ENCODE measurements at places on chromosomes 1 and 21.

- DNase-seq = no peak
These were observed 774.3 kb downstream of the MRPL39 start for GRCh38 chr21:24832961-24833360.

GRCh38 chr1:212212906-212213305, 72.3 kb upstream of the PPP2R5A start:
- DNase-seq = no peak

DNA sequence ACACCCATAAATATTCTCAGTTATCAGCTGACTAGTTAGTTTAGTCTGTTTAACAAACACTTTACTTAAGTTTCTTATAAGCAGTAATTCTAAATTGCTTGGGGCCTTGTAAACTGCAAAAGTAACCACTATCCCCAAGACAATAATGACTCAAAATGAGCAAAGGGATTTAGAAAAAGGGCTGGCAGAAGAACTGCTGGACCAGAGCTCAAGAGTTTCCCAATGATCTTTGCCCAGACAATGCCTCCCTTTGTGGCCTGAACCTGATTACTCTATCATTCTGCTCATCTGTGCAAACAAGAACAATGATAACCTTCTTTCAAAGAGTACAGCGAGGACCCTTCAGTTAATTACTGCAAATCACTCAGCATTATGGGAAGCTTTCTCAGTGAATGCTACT, 123.5 kb downstream of the TIAM1 start:
- DNase-seq = no peak

DNA sequence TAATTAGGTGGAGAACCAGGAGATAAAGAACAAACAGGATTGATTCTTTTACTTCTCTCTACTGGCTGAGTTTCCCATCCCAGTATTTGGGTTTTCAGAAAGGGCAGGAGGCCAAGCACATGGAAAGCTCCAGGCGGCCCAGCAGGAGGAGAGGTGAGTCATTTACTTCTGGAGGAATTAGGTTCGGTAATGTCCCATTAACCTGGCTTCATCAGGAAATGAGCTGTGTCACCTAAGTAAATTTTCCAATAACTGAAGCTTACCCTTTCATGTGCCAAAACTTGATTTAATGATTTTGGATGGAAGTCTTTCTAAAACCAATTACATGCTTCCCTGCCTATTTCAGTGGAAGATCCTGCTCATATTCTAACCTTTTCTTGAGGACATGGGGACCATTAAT, 257.6 kb upstream of the USP24 start:
- DNase-seq = no peak

DNA sequence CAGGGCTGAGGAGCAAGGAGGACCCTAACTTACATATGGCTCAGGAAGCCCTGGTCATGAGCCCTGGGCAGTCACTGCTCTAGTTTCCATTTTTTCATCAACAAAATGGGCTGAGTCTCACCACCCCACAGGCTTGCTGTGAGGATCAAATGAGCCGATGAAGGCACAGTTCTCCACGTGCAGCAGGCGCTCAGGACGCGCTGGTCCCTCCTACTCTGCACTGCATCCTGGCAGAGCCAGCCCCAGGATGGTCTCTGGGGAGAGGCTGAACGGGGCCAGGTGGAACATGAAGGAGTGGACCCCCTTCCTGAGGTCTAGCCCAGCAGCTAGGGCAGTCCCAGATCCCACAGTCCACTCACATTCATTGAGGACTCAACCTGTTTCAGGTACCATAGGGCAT, 349.3 kb downstream of the PTPRU start:
- DNase-seq = no peak

DNA sequence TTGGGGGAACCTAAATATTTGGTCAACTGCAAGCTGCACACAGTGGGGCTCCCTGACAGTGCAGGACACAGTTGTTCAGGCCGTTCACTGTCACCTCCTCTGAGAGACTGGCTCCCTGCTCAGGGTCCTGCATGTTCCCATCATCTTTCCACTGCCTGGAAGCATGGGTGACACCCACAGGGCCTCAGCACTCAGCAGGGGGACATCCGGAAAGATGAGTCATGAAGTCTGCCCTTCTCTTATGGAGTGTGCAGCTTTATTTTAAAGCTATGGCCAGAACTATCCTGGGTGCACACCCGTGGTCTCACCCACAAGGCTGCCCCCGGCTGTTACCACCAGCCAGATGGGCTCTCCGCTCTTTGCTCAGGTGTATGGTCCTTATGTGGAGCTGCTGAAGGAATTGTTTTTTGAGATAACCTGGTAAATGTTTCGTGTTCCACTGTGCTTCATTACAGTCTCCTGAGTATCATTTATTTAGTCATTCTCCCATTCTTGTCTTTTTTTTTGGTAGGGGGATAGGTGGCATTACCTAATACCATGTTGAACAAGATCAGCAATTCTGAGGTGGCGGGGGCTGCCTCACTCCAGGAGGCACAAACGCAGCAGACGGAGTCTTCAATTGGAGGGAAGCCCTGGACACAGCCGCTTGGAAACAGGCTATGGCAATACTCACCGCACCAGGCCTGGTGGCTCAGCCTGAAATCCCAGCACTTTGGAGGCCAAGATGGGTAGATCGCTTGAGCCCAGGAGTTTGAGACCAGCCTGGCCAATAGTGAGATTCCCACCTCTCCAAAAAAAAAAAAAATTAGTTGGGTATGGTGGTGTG, 14.3 kb downstream of the TRIM11 start:
- DNase-seq = no peak

DNA sequence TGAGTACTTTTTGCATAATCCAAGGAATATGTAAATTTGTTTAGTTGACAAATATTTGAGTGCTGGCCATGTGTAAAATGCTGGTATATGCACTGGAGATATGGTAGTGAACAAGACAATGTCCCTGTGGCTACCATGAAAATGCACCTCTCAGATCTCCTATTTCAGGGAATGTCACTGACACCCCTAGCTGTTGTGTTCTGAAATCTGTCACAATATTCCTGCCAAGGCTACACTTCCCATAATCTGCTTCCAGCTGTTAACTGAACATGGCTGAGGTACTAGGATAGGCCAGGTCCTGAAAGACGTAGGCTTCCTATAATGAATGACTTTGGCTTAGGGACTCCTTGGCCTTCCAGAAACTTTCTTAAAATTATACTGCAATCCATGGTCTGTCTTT, 197.8 kb downstream of the ZNF648 start:
- DNase-seq = no peak

- no peak for DNase-seq
These were observed 107.6 kb downstream of the PLXNA2 start for GRCh38 chr1:208136459-208137182.

- no peak for DNase-seq
These were observed 54.4 kb upstream of the WDR26 start for GRCh38 chr1:224488806-224489499.

- no peak for DNase-seq
These were observed 594.8 kb upstream of the ADGRL2 start for GRCh38 chr1:81205956-81206355.

DNA sequence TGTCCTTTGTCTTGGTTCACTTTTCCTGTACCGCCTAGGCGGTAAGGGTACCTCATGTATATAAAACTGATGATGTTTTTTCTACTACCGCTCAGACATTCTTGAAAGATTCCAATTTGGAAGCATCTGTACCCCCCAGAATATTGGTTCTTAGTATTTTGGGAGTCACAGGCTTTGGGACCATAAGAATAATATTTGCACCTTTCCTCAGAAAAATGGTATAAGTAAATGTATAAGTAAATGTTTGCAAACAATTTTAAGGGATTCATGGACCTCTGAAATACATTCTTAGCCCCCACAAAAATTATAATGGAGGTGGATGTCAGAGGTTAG, 677 bp downstream of the SRP9 start:
- no peak for DNase-seq

- DNase-seq = no peak
These were observed 112.6 kb downstream of the MACF1 start for GRCh38 chr1:39317111-39317510.

DNA sequence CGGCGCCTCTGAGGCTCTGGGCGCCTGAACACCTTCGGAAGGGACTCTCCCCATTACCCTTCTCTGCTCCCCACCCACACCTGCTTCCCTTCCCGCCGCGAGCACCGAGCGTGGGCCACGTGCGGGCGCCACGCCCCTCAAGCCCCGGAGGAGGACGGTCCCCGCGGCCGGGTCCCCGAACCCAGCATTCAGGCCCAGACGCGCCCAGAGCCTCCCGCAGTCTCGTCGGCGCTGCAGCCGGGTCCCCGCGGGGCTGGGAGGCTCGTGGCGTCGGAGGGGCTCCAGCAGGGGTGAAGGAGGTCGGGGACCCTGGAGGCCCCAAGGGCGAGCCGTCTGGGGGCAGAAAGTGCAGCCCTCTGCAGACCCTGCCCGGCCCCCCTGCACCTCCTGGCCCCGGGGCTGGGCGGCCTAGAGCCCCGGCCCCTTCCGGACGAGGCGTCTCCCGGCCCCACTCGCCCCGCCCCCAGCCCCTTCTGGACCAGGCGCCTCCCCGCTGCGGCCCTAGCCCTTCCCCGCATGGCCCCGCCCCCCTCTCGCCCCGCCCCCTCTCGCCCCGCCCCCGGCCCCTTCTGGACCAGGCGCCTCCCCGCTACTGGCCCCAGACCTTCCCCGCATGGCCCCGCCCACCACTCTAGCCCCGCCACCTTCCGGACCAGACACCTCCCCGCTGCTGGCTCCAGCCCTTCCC, 378 bp upstream of the SMIM1 start:
- DNase-seq = peak; percentile 69

DNA sequence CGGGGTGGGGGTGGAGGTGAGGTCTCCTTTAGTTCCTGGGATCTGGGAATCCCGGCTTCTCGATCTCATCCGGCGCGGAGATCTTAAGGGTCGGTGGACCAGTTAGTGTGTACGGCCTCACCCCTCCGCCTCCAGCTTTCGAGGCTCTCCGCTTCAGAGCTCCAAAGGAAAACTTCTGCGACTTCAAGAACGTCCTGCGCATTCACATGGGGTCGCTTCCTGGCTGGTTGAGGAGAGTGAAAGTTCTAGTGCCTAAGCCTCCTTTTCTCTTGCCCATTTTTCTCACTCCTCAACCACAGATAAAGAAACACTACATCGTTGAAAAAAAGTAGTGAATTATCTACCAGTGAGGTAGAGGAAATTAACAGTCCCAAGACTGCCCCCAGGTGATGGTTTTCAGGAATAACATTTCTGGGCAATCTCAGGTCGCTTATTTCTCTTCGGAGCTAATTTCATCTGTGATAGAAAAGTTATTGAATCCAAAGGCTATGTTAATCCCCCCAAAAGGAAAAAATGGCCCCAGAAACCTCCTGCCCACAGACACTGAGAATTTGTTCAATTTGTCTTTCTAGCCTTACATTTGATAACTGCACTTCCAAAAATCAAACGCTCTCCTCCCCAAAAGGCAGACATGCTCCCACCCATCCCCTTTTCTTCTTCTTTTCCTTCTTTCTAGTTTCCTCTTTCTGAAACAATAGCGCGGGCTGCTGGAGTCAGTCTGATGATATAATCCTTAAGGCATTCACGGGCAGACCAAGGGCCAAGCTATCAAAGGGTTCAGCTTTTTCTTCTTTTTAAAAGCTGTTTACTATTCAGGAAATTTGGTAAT, 20.6 kb upstream of the TBX15 start:
- no peak for DNase-seq

DNA sequence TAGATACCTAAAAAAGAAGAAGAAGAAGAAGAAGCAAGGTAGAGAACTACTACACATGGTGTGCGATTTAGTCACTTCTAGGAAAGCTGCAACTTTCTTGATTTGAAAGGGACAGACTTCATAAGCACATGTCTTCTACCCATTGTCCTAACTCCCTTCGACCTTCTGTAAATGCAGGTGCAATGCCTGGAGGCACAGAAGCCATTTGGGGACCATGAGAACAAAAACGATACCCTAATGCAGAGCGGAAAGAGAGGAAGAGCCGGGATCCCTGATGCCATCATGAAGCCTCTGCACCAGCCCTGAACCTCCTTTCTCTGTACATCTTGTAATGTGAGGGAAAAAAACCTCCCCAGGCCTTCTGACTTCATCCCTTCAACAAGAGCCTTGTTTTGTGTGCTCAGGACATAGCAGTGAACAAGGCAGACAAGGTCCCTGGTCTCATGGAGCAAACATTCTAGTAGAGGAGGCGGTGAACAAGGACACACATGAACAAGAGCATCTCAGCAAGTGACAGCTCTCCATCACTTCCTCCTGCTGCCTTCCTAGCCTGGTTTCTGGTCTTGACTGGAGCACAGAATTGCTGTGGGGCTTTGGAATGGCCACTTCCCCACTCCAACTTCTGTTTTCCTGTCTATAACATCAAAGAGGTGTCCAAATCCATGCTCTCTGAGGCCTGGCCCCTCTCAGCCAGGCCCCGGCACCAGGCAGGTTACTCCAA, 5.5 kb upstream of the LAPTM5 start:
- no peak for DNase-seq

- DNase-seq = no peak
These were observed 7.3 kb upstream of the IFNGR2 start for GRCh38 chr21:33395891-33396331.

- no peak for DNase-seq
These were observed 70.9 kb downstream of the APP start for GRCh38 chr21:26099610-26100219.

GRCh38 chr1:153963850-153964331, 554 bp upstream of the SLC39A1 start:
- DNase-seq = no peak

DNA sequence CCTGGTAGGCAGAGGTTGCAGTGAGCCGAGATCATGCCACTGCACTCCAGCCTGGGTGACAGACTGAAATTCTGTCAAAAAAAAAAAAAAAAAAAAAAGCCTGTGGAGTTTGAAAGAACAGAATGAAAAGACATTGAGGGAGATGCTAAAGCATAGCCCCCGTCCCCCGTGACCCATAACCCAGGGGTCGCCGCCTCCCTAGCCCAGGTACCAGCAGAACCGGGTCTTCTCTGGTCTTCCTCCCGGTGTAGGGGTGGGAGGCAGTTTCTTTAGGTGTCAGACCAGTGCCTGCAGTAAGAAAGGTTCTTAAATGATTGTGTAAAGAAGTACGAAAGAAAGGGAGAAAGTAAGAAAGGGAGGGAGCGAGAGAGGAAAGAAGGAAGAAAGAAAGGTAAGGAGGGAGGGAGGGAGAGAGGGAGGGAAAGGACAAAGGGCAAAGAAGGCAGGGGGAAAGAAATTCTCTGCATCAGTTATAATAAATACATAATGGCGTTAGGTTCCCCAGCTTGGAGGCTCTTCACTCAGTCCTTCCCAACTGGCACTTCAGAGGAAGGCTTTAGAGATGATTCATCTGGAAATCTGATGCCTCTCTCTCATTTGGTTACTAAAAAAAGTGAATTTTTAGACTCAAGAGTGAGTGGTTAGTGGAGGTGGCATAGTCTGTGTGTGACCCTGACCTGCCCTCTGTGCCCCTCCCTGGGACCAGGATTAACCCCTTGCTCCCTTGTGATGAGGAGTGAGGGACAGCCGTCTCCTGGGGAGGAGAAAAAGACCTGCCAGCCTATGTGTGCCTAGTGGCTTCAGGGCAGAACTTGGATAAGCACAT, 1.1 kb downstream of the IL24 start:
- no peak for DNase-seq

DNA sequence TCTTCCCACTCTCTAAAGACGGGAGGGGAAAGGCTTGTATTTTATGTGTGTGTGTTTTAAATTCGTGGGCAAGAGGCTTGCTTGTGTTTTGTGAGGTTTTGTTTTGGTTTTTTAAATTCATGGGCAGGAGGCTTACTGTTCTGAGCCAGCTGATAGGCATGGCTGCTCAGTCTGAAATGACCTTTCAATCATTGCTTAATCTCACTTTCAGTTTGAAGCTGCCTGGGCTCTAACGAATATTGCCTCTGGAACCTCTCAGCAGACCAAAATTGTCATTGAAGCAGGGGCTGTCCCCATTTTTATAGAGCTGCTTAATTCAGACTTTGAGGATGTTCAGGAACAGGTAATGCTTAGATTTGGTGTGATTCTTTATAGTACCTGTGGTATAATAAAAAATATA, 20.3 kb upstream of the TXLNA start:
- DNase-seq = no peak

All from naive thymus-derived CD8-positive, alpha-beta T cell (primary cell).